ENCODE measurements at places on chromosomes 5 and 9.

GRCh38 chr5:97125125-97125683 is 17.2 kb downstream of the LIX1 start:
- no peak for DNase-seq

- DNase-seq, result no peak
Measured at GRCh38 chr5:102760815-102761214, 5.7 kb downstream of the PAM start.

- no peak for DNase-seq
Measured at GRCh38 chr9:121865060-121865459, 213.6 kb downstream of the DAB2IP start.

- DNase-seq, result no peak
Measured at GRCh38 chr5:143614831-143615230, 197.1 kb upstream of the HMHB1 start.

GRCh38 chr5:24693609-24694008 is 48.8 kb upstream of the CDH10 start:
- no peak for DNase-seq

GRCh38 chr5:105885266-105885665 is 1785.5 kb downstream of the EFNA5 start:
- no peak for DNase-seq

DNA sequence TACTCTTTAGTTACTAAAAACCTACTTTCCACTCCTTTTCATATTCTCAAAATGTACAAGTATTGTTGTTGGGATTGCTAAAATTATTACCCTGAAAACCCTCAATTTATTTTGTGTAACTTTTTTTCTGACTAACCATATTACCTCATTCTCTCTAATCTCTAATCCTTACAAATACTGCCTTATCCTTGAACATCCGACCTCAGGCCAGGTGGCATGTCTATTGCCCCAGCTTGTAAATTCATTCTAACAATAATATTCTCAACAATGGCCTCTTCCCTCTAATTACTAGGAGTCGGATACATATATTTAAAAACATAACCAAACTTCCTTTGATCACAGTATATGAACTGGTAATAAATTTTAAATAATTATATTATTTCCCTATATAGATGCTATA is 25.8 kb downstream of the ARL15 start:
- no peak for DNase-seq

DNA sequence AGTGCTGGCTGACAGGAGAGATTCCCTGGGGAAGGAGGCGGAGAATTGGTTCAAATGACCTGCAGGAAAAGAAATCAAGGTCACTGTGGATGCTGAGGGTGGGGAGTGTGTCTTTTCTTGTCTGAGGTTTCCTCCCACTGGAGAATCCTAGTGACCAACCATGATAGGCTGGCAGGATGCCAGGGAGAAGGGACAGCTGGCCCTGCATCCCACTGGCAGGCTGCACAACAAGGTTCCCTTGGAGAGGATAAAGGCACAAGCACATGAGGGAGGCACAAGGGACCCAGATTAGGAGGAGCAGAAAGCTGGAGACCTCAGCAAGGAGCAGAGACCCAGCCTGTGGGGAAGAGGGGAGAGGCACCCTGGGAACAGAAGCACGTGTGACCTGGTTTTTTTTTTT is 11.4 kb upstream of the ZDHHC12 start:
- DNase-seq, result no peak

- no peak for DNase-seq
Measured at GRCh38 chr9:75803130-75803529, 87.3 kb upstream of the PCSK5 start.

GRCh38 chr5:83547161-83547560 is 75.6 kb downstream of the VCAN start:
- no peak for DNase-seq

DNA sequence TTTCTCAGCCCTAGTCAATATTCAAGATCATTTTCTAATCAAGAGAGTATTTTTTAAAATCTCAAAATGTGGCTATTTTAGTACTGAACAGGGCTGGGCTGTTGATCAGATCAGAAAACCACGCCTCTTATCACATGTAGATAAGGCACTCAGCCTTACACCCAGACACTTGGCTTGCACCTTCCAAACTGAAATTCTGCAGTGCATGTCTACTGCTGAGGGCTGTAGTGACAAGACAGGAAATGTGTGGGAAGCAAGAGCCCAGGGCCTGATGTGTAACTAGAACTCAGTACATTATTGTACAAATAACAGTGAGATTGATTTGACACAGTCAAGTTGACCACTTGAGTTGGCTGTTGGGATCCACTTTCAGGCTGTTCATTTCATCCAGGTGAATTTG is 48.6 kb downstream of the UBE2QL1 start:
- DNase-seq, result peak; percentile 55

DNA sequence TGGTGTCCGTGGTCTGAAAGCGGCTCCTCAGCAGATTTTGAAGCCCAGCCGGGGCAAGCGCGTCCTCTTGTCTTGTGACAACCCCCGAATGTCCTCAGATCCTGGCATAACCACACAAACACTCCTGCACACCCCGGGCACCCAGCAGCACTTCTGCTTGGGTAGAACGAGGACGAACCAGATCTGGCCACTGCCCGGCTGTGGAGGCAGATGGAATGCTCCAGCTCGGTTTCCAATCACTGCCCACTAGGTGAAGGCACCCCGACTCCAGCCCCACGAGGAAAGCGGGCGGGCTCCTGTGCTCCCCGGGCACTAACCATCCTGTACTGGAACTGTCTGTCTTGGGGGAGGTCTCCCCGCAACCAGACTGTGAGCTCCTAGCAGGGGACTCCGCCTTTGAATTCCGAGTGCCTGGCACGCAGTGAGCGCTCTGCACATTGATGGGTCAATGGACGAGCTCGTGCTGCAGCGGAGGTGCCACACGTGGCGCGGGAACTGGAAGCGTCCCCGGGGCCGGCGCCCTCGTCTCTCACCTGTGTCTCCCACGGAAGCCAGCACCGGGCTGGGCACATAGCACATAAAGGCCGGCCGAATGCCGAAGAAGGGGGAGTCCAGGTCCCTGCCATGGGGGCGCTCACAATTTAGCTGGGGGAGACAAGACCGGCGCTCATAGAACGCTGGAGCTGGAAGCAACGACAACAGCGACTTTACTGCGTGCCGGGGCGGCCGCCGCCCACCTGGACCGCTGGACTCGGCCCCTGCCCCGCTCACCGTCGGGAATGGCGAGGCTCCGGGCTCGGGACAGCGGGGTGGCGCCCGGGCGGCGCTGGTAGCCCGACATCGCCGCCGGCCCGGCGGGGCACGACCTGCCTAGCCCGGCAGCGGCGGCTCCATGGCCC is 608 bp downstream of the ENTR1 start:
- DNase-seq, result peak; percentile 68

DNA sequence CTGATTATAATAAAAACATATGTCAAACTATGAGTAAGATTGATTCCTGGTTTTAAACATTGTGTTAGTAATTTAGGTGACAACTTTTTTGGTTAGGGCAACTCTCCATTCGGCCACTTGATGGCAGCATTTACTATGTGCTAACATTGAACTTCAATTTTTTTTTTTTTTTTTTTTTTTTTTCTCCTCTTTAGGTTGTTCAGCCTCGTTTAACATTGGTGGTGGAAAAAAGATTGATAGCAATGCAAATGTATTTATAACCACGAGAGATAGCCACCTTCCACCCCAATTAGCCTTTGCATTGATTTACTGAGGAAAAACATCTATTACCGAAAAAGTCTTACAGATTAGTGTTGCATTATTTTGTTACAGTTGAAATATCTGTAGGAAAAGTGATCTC is 159.1 kb downstream of the CSNK1G3 start:
- DNase-seq, result peak; percentile 72

- peak; percentile 85 for DNase-seq
Measured at GRCh38 chr5:83430130-83431010, 41.2 kb upstream of the VCAN start.

DNA sequence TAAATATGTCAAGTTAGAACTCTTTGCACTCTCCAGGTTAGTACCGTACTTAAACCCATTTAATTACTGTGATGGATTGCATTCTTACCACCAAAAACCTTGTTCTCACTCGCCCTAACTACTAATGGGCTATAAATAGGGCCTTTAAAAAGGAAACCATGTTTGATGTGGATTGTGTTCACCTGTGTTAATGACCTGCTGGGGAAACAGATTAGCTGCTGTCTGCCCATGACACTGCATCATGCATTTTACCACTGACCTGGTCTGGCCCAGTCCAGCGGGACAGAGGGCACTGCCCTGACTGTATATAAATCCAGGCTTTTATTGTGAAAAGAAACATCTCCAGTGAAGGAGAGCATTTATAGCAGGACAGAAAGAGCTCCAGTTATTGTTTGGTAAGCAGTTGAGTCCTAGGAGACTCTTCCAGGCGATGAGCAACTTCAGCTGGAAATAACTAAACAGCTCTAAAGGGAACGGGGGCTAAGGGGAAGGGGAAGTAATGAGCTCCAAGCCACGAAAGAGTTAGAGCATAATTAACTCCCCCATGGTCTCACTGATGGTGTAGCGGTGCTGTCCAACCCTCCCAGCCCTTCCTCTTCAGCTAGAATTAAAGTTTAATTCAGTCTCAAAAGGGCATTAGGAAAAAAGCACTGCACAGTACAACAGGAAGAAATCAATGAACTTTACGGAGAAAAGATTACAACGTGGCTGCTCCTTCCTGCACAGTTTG is 303.1 kb downstream of the ENC1 start:
- no peak for DNase-seq

GRCh38 chr5:103036601-103037000 is 83.3 kb downstream of the GIN1 start:
- no peak for DNase-seq

- peak; percentile 71 for DNase-seq
Measured at GRCh38 chr5:122704247-122705036, 70.4 kb upstream of the SNX2 start.

GRCh38 chr5:7884491-7885267 is 15.7 kb downstream of the MTRR start:
- DNase-seq, result no peak

DNA sequence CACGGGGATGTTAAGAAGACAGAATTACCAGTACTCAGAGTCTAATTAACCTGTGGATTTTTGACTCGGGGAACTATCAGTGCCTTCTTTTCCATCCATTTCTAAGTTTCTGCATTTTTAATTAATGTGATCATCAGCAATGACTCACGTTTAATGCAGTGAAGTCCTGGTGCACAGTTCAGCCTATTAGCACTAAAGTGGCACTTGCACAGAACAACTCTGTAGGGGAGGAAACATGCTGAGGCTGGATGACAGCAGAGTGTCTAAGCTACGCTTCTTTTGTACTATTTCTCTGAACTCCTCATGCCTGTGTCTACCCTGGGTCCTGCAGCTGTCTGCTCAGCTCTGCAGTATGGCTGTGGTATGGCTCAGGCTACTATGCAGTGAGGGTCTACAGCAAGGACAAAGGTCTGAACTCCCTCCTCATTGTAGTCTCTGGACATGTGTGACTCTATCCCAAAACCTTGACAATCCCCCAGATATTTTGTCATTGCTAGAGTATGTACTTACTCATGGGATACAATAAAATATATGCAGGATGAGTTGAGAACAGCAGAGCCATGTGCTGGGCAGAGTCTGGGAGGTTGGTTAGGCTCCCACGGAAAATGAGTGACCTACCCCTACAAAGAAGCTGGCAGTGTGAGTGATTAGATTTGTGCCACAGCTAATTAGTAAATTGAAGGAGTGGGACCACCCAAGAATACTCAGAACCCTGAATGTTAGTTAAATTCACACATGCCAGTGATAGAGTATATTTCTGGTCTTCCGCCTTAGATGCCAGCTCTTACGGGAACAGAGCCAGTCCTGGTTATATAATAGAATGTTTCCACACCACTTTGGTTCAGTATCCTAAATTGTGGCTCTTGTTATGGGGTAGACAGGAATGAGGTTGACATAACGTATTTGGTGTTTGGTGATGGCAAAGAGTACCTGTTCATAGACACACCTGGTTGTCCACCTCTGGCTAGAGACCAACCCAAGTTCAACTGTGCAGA is 148.0 kb downstream of the GHR start:
- DNase-seq, result no peak

All from hematopoietic multipotent progenitor cell treated with erythropoietin and hydrocortisone succinate and interleukin-3 and kit ligand, for 4 days (in vitro differentiated cells).